ENCODE measurements at places on chromosomes 16 and 17. TPM values are rescaled to one million over a fixed set of nuclear protein-coding genes. Genes with fewer than 3 reads are reported as not detected.

- no peak for DNase-seq
- peaks cover 9% of the 10 kb centered on the region for H3K4me1 ChIP-seq
- H3K27ac ChIP-seq, result no peak overlapping the region
- no peak overlapping the region for H3K4me3 ChIP-seq
- H3K27me3 ChIP-seq, result no peaks in the 10 kb centered on the region
Observed at GRCh38 chr17:57675427-57676387, 69.4 kb downstream of the CCDC182 start.

DNA sequence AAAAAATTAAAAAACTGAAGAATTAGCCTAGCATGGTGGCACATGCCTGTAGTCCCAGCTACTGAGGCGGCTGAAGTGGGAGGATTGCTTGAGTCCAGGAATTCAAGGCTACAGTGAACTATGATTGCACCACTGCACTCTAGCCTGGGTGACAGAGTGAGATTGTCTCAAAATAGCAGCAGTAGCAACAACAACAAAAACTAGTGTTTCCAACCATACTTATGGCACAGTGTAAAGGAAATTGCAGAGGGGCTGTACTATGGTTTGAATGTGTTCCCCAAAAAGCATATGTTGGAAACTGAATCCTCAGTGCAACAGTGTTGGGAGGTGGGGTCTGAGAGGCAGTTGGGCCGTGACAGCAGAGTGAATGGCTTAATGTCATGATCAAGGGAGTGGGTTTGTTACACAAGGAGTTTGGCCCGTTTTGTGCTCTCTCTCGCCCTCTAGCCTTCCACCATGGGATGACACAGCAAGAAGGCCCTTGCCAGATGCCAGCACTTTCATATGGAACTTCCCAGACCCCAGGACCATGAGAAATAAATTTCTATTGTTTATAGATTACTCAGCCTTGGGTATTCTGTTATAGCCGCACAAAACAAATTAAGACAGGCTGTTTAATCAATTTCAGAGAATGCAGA is 70.0 kb downstream of the PGS1 start:
- H3K36me3 ChIP-seq, result no peaks in the 10 kb centered on the region
- no peak for DNase-seq
- no peaks in the 10 kb centered on the region for H3K4me1 ChIP-seq
- no peak overlapping the region for H3K27ac ChIP-seq
- no peak overlapping the region for H3K4me3 ChIP-seq
- no peaks in the 10 kb centered on the region for H3K27me3 ChIP-seq

GRCh38 chr16:27098366-27099049 is 31.8 kb downstream of the C16orf82 start:
- H3K4me1 ChIP-seq, result no peaks in the 10 kb centered on the region
- H3K36me3 ChIP-seq, result no peaks in the 10 kb centered on the region
- H3K27ac ChIP-seq, result no peak overlapping the region
- no peak for DNase-seq
- H3K27me3 ChIP-seq, result no peaks in the 10 kb centered on the region
- H3K4me3 ChIP-seq, result no peak overlapping the region

GRCh38 chr17:2945299-2945698 is 118.1 kb downstream of the OR1D5 start:
- H3K4me3 ChIP-seq, result no peak overlapping the region
- peaks cover 2% of the 10 kb centered on the region for H3K4me1 ChIP-seq
- no peaks in the 10 kb centered on the region for H3K36me3 ChIP-seq
- DNase-seq, result no peak

GRCh38 chr17:21462237-21462636 is 86.1 kb downstream of the KCNJ12 start:
- peaks cover 8% of the 10 kb centered on the region for H3K4me1 ChIP-seq
- peaks cover 14% of the 10 kb centered on the region for H3K27me3 ChIP-seq
- DNase-seq, result no peak
- H3K4me3 ChIP-seq, result no peak overlapping the region

DNA sequence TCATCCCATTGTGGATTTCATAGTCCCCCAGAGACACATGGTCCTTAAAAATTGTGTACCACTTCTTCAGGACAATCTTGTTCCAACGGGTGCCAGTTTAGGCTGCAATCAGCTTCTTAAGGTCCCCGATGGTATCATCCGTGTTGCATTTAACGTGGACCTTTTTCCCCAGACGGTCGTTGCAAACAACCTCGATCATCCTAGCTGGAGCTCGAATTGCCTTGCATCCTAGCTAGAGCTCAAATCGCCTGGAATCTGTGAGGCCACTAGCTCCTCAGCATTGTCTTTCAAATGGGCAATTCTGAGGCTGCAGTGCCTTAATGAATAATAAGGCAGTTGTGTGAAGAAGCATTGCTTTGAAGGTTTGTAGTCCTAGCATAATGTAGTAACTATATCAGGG is 37.7 kb upstream of the RHBDL3 start:
- no peaks in the 10 kb centered on the region for H3K27me3 ChIP-seq
- H3K4me1 ChIP-seq, result no peaks in the 10 kb centered on the region
- no peak overlapping the region for H3K4me3 ChIP-seq
- H3K36me3 ChIP-seq, result no peaks in the 10 kb centered on the region

DNA sequence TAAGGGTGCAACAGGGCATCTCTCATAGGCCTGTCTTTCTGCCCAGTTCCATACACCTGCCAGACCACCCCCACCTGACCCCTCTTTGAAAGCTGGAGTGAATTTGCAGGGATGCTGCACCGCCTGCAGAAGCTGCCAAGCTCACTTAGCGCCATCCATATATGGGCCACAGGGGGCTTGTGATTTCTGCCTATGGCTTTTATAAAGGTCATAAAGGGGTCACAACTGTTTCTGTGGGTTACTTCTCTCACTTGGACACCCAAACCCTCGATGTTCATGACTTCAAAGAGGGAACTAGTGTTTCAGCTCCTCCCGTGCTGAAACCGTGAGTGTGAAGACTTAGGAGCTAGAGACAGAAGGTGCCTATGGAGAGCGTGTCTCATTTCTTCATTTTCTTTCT is 23.9 kb upstream of the MEAK7 start:
- DNase-seq, result no peak
- peaks cover 38% of the 10 kb centered on the region for H3K4me1 ChIP-seq
- H3K27ac ChIP-seq, result no peak overlapping the region
- H3K27me3 ChIP-seq, result no peaks in the 10 kb centered on the region
- no peaks in the 10 kb centered on the region for H3K36me3 ChIP-seq
- H3K4me3 ChIP-seq, result no peak overlapping the region

GRCh38 chr16:85366031-85366763 is 246.9 kb upstream of the GSE1 start:
- peaks cover 7% of the 10 kb centered on the region for H3K27me3 ChIP-seq
- DNase-seq, result no peak
- H3K4me3 ChIP-seq, result no peak overlapping the region
- H3K27ac ChIP-seq, result no peak overlapping the region

GRCh38 chr16:81797443-81797842 is 18.4 kb downstream of the PLCG2 start:
- peaks cover 8% of the 10 kb centered on the region for H3K27me3 ChIP-seq
- no peaks in the 10 kb centered on the region for H3K36me3 ChIP-seq
- H3K4me1 ChIP-seq, result no peaks in the 10 kb centered on the region

GRCh38 chr17:66786107-66786506 is 48.8 kb upstream of the CACNG5 start:
- peaks cover 5% of the 10 kb centered on the region for H3K36me3 ChIP-seq
- H3K4me1 ChIP-seq, result peaks cover 15% of the 10 kb centered on the region
- no peak overlapping the region for H3K27ac ChIP-seq
- H3K27me3 ChIP-seq, result no peaks in the 10 kb centered on the region
- no peak overlapping the region for H3K4me3 ChIP-seq

DNA sequence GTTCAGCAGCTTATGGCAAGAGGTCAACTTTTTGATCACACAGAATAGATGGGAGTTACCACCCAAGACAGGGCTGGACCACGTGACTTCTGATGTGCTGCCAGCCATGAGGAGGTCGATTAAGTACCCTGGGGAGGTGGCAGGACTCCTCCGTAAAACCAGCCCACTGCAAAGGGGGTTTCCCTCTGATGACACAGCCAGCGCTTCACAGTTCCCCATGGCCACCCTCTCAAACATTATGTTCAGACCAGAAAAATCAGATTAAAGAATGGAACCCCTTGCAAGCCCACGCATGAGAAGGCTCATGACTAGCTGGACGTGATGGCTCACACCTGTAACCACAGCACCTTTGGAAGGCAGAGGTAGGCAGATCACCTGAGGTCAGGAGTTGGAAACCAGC is 222.9 kb downstream of the CPPED1 start:
- no peaks in the 10 kb centered on the region for H3K27me3 ChIP-seq
- H3K4me1 ChIP-seq, result no peaks in the 10 kb centered on the region
- H3K4me3 ChIP-seq, result no peak overlapping the region
- H3K27ac ChIP-seq, result no peak overlapping the region

The CCDC40 gene
- 7.0 TPM for total RNA-seq
